T-helper 22 cell (primary cell): ENCODE measurements at places on chromosomes 13 and 19.

DNA sequence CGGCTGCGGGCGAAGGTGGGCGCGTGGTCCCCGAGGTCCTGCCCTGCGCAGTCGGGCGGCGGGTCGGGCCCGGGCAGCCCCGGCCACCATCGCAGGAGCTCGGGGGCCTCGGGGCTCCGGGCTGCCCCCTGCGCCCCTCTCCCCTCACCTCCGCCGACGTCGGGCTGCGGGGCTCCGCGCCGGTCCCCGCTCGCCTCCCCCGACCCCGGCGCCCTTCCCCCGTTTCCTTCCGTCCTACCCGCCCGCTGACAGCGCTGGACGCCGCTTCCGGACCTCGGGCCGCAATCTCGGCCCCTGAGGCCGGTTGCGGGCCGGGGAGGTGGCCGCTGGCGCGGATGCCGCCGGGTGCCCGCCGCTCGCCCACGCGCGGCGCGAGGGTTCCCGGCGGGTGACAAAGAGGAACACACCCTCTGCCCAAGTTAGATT, 720 bp downstream of the FARP1 start:
- no peak for DNase-seq

DNA sequence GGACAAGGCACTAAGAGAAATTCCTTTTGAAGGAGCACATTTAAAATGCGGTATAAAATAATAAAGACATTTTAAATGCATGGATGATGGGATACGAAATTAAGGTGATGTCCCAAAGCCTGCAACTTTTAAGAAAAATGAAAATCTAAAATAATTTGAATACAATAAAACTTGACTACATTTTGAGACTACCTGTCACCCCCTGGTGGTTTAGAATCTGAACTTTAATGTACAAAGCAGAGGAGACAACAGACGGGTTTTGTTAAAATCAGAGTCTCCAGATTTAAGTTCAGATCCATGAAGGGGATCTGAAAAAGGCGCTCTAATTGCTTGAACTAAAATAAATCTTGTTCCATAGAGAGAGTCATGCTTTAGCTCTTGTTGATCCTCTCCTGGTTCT, 1129.3 kb upstream of the PCDH20 start:
- DNase-seq: no peak

GRCh38 chr19:43790587-43790986, 9.8 kb upstream of the KCNN4 start:
- DNase-seq: no peak

- DNase-seq: no peak
These were observed 322.3 kb downstream of the OXGR1 start for GRCh38 chr13:96672016-96672415.

GRCh38 chr13:43391036-43391435, 367.6 kb downstream of the DNAJC15 start:
- no peak for DNase-seq
